ENCODE measurements at places on chromosomes 3 and 15. TPM values are rescaled to one million over a fixed set of nuclear protein-coding genes. Genes with fewer than 3 reads are reported as not detected.

LAMB2 gene
- total RNA-seq: 88.8 TPM

MSL2 gene
- 7.6 TPM for total RNA-seq

DIPK2A gene
- 6.8 TPM for total RNA-seq

CD80 gene
- not detected for total RNA-seq
